ENCODE measurements at places on chromosomes 7 and 10. TPM values are rescaled to one million over a fixed set of nuclear protein-coding genes. Genes with fewer than 3 reads are reported as not detected.

DNA sequence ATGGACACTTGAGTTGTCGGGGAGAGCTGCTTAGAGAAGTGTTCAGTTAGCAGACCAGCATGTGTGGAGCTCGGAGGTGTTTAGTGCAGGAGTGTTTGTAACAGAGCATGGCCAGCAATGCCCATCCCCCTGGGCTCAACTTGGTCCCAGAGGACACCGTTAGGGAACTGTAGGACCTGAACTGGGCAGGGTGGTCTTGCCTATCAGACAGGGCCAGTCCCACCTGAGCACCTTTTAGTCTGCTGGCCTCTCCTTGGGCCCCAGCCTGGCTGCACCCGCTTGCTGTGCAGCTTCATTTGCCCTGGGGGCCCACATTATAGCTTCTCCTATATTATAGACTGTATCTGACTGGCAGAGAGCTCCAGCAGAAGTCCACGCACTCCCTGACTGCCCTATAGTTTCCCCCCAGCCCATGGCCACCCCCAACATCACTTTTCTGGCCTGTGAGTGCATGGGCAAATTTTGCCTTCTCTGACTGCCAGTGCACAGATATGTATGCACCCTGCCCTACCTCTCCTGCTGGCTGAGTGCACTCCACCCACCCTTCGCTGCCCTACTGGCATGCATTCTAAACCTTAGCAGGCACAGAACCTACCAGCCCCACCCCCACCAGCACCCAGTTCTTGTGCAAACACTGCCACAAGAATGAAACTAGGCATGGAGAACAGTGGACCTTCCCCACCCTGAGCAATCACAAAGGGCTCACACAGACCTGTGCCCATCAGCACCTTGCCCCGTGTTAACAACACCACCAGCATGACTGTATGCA, 1030.6 kb upstream of the GHITM start:
- no peaks in the 10 kb centered on the region for H3K27me3 ChIP-seq
- no peak for DNase-seq
- no peaks in the 10 kb centered on the region for H3K4me1 ChIP-seq
- no peak overlapping the region for H3K4me3 ChIP-seq
- no peak overlapping the region for H3K27ac ChIP-seq

DNA sequence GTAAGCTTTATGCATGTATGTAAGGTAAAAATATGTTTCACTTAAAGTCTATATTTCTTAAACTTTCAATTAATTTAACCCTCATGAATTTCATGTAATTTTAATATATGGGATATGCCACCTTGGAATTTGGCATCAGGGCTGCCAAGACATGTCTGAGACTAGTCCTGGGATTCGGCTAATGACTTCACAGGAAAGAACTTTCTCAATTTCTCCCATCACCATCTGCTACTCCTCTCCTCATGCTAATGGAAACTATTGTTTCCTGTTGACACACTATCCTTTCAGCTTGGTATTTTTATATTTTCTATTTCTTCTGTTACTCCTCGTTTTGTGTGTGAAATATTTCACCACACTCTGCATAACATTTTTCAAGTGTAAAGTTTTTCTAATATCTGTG, 205.9 kb downstream of the ARL4A start:
- H3K27me3 ChIP-seq = no peaks in the 10 kb centered on the region
- H3K4me3 ChIP-seq = no peak overlapping the region
- no peak for DNase-seq
- no peak overlapping the region for H3K27ac ChIP-seq

RARRES2 gene
- 6,437 TPM for total RNA-seq

OR6V1 gene
- total RNA-seq = not detected

ANKRD1 gene
- total RNA-seq = 0.15 TPM

DLX6 gene
- total RNA-seq = 0.15 TPM

DNA sequence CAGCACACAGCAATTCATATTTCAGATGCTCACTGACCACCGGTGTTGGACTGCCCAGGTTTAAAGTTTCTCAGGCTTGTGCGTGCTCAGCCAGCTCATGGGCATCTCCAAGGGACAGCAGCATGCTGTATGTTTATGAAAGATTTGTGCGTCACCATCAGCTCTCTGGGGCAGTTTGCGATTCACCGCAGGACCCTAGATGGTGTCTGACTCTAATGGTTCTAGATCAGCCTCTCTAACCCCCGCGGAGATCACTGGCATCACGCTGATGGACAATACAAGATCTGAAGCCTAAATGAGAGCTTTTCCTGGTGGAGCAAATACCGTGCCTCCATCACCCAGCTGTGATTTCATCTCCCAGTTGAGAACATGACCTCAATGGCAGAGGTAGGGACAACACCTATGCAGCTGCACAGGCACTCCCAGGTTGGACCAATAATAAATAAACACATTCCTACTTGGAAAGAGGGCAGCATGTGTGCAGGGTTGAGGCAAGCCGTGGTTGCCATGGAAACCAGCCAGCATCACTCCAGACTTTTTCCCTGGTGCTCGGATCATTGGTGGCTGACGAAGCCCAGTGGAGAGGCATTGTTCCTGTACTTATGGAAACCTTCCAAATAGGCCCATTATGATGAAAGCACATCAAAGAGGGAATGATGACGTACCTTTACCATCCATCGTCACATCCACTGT, 253.6 kb downstream of the KCNMA1 start:
- no peaks in the 10 kb centered on the region for H3K4me1 ChIP-seq
- no peaks in the 10 kb centered on the region for H3K36me3 ChIP-seq
- no peak for DNase-seq
- no peak overlapping the region for H3K27ac ChIP-seq
- no peak overlapping the region for H3K4me3 ChIP-seq

- peak; percentile 19 for DNase-seq
- H3K36me3 ChIP-seq = no peaks in the 10 kb centered on the region
- no peak overlapping the region for H3K27ac ChIP-seq
- no peak overlapping the region for H3K4me3 ChIP-seq
These were observed 1101.1 kb downstream of the SORCS3 start for GRCh38 chr10:105742184-105742583.
